ENCODE measurements at places on chromosomes 4 and X.

DNA sequence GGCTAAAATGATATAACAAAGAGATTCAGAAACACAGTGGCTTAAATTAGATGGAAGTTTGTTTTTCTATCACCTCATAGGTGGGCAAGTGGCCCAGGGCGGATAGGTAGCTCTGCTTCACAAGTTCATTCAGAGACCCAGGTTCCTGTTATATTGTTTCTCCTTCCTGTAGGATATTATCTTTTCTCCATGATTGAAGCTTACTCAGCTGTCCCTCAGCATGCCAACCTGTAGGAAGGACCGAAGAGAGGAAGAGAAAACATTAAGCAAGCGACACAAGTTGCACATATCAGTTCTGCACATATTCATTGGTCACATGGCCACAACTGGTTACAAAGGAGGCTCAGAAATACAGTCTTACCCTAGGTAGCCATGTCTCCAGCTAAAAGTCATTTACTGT is 6.9 kb downstream of the KLHL5 start:
- DNase-seq, result no peak

GRCh38 chr4:187415231-187415630 is 580.3 kb upstream of the ZFP42 start:
- DNase-seq, result no peak

- no peak for DNase-seq
Measured at GRCh38 chr4:40261231-40262076, 64.6 kb downstream of the RHOH start.

DNA sequence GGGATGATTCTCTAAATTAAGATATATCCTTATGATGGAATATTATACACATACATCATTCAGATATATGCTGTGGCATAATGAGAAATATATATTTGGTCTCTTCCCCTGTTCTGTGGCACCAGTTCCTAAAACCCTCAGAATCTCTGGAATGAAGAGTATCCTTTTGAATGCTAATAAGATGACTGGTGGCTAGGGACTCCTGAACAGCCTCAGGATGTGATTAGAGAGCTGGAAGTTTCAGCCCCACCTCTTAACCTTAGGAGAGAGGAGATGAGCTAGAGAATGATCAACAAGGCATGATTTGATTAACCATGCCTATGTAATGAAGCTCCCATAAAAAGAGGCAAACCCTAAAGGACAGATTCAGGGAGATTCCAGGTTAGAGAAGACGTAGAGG is 632.0 kb downstream of the IQCM start:
- DNase-seq, result no peak

DNA sequence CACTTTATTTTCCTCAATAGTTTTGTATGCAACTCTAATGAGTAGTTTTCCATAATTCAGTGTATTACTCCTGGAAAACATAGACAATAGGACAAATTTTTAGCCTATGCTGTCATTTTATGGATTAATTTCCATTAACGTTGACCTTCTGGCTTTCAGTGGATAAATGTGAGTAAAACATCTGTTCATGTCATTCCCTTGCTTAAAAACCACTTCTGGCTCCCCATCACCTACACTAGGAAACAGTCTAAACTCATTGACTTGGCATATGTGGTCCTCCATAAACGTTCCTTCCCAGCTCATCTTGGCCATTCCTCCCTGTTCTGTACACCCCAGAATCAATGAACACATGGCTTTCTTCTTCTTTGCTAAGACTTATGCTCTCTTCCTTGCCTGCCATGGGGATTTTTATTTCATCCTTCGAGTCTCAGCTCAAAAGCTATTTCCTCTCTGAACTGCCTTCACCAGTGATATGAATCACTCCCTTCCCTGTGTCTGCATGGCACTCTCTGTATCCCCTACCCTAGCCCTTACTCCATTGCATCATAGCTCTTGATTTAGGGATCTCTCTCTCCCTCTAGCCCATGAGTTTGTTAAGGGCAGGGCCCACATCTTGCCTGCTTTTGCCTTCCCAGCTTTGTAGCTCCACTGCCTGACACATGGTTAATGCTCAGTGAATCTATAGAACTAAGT is 34.8 kb downstream of the DOCK11 start:
- DNase-seq, result no peak

DNA sequence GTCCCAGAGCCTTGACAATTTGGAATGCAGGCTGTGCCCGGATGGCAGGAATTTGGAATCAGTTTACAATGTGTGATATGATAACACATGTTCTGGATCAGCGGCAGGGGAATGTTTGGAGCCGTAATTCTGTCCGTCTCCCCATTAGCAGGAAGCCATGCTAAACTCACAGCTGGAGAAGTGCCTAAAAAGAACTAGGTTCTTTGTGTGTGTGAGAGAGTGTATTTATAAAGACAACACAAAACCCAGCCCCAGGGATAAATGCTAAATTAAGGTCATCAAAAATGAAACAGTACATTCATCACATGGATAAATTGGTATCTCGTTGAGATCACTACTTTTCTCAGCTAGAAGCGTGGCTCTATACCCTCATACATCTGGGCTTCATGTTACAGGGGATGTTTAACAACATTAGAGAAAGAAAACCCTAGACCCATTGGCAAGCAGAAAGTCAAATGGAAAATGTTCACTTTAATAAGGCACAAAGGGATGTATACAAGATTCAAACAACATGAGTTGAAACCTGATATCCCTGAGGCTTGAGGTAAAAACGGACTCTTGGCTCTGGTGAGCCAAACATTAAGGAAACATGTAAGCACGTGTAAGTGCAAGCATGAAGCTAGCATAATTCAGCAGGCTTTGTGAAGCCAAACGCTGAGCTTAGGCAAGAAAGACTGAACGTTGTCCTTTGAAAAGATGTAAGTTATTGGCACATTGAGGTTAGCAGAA is 18.0 kb upstream of the TMEM131L start:
- DNase-seq, result no peak

GRCh38 chr4:133147286-133147821 is 1.7 kb upstream of the PCDH10 start:
- no peak for DNase-seq

DNA sequence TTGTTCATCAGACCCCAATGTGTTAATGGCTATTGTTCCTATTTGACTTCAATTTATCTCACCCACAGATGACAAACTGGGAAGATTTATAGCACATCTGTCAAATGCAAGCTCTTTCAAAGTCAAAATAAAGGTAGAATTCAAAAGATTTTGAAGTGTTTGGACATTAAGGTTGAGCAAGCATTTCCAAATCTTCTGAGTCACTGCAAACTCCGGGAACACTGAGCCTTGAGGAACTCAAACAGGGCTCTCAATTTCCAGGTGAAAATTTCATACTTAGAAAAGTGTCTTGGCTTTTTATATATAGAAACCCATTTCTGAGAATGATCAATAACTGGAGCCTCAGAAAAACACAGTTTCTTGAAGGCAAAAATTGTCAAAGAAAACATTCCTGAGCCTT is 199.5 kb upstream of the IGFBP7 start:
- DNase-seq, result no peak

- DNase-seq, result no peak
Measured at GRCh38 chr4:56321251-56321650, 66.0 kb downstream of the AASDH start.

DNA sequence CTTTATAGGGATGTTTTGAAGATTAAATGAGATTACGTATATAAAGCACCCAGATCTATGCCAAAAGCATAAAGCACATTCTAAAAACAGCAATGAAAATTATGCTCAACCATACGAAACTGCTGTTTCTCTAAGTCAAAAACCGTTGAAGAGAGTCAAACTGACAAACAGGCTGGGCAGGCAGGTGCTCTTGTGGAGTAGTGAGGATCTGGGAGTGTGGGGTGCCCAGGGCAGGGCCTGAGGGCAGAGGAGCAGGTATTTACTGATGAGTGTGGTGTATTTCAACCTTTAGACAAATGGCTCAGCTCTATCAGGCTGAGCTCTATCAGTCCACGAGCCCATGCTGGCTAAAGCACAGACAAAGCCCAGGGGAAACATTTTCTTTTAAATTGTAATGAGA is 40.4 kb downstream of the RELL1 start:
- no peak for DNase-seq

- no peak for DNase-seq
Measured at GRCh38 chr4:8146157-8146556, 12.5 kb downstream of the ABLIM2 start.

GRCh38 chrX:123924186-123924585 is 37.3 kb upstream of the STAG2 start:
- DNase-seq, result no peak

DNA sequence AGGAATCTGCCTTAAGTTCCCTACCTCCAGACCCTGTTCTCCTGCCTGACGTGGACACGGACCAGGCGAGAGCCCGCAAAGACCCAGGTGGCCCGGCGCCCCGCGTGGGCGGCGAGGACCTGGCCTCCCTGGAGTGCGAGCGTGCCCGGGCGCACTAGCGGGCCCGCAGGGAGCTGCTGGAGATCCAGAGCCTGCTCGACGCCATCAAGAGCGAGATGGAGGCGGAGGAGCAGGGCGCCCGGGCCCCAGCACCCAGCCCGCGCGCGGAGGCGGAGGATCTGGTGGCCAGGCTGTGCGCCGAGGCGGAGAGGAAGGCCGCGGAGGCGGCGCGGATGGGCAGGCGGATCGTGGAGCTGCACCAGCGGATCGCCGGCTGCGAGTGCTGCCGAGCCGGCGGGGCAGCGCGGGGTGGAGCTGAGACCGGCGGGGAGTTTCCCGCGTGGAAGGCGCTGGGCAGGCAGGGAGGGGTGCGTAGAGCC is 18.2 kb downstream of the MRFAP1 start:
- DNase-seq, result no peak

DNA sequence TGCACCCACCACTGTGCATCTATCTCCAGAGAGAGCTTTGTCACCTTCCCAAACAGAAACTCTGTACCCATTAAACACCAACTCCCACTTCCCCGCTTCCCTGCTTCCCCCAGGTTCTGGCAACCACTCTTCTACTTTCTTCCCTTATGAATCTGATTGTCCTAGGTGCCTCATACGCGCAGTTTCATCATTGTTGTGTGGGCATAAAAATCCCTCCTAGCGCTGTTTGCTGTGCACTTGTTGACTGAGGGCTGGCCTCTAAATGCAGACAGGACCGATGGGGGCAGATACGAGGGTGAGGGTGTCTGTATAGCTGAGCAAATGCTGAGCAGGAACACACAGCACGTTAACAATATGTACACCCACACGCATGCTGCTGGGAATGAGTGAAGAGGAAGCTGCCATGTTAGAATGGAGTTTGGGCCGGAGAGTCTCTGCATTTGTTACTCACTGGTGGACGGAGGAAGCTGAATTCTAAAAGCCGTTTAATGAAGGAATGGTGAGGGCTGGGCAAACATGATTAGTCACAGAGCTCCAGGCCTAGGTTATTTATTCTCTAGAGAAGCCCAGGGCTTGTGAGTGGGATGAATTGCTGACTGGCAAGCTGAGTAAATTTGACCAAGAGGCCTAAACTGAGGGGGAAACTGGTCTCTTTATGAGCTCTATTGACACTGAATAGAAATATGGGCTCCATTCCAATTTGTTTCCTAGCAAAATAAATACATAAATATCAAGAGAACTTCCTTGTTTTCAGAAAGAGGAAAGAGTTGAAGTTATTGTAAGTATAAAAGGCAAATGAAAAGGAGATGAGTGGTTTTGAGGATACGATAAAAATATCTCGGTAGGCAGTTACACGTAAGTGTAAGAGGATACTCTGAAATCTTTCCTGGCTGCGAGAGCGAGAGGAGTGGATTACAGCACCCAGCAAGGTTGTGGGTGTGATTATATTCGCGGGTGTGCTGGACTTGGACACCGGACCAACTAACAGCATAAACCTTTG is 95.9 kb upstream of the RPS6KA3 start:
- DNase-seq, result no peak

GRCh38 chr4:176453079-176453478 is 133.3 kb downstream of the SPCS3 start:
- DNase-seq, result no peak

- no peak for DNase-seq
Measured at GRCh38 chr4:88308587-88308986, 24.2 kb upstream of the PPM1K start.

DNA sequence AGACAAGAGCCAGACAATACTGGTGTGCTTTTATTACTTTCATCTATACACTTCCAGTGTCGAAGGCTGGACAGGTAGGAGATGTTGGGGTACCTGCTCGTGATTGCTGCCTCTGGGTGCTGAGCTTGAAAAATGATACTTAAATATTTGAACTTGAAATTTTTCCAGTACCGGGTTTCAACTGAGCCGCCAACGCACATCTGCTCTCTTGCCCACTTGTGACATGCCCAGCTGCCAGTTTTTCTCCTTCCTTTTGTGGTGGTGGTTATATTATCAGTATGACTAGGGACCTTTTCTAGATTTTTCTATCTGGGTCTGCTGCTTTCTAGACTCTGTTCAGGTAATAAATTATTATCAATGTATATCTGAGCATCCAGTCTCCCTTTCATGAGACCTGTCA is 3.4 kb downstream of the OGT start:
- DNase-seq, result no peak

DNA sequence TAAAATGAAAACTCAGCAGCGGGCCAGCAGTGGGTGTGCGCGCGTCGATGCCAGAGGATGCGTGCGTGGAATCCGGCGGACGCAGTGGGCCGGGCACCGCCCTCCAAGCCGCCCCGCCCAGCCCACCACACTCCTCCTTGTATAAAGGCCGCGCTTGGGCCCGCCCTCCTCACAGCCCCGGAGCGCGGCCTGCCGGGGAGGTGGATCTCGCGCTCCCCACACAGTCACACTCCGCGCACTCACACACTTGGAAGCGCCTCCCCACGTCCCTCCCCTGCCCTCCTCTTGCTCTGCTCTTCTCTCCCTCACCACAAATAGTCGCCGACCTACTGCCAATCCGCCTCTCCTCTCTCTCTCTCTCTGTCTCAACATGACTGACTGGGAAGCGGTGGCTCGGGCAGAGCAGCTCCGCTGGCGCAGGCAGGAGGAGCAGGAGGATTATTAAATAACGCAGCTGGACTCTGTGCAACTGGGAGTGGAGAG is at the start of gene CCSER1:
TSS of gene CCSER1 (plus strand) at position 172 of the 483 bp plus-strand sequence.
- DNase-seq, result no peak

DNA sequence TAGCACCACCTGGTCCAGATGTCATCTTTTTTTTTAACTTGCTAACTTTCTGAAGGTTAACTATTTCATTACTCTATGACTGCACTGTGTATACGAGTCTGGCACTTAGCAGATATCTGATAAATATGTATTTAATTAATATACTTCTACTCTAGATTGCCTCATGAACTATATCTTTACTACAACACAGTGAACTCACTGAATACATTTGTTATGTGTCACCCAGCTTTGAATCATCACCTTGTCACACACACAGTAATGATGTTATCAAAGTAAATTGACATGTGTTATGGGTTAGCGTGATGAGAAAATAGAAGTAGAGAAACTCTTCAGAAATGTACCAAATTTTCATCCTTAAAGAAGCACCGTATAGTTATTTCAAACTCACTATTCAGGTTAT is 419.3 kb upstream of the ADGRL3 start:
- DNase-seq, result no peak

All from activated gamma-delta T cell treated with anti-CD3 and anti-CD28 coated beads, Interleukin-2, amount 50 U/mL, for 16 hours (primary cell).